Umbilical cord (tissue), 2 donors: ENCODE measurements at places on chromosomes 1 and 21.
A peak's percentile ranks its signal among the peaks of the same experiment; 100 is the strongest.

DNA sequence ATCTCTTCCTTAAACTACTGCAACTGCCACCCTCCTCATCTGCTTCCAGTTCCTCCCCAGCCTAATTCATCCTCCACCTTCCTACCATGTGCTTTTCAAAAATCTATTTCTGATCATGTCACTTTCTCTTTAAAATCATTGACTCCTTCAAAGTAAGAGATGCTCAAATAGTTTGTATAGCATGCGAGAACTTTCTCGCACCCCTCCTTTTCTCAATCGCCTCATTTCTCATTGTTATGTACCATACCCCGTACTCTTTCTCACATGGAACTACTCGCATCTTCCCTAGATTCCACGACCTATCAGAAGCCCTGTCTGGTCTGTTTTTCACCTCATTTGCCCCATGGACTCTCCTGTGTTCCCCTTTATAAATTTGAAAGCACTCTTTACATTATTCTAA lies 238.2 kb downstream of the NRIP1 start:
- no peak for DNase-seq

GRCh38 chr1:174874331-174875053 lies 125.3 kb upstream of the CACYBP start:
- peak; percentile 10 for DNase-seq

DNA sequence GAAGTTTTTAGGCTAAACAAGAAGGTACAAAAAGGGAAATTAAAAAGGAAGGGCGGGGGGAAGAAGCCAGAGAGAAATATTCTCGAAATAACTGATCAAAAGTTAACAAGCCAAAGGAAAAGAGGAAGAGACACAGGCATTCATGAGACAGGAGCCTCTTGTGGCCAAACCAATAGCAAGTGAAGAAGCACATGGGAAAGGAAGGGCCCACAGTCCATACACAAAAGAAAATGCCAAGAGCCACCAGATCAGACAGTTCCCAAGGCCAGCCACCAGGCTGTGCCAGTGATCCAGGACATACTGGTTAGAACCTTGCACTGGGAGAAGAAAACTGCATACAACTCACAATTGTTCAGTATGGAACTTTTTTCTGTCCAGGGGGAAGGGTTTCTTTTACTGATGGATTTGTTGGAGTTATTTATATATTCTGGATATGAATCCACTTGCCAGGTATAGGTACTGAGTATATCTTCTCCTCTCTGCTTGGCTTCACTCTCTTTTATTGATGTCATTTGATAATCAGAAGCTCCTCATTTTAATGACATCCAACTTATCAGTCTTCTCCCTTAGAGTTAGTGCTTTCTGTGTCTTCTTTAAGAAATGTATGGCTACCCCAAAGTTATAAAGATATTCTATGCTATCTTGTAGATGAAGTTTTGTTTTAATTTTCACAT lies 76.8 kb downstream of the CD46 start:
- peak; percentile 84 for DNase-seq

DNA sequence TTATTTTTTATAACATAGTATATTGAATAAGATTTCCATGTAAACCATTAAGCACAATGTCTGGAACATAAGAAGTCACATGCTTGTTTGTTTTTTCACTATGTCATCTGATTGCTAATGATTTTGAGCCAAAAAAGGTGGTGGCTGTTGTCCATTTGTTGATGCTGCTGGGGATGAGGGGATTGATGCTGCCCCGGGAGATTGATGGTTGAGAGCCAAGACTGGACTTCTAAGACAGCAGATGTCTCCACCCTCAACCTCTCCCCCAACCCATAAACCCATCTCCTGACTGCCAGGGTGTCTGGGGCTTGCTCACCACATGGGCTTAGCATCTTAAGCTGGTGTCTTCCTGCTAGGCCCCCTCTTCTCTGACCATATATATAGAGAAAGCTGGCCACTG lies 35.8 kb upstream of the CD34 start:
- DNase-seq: no peak

- no peak for DNase-seq
Measured at GRCh38 chr21:40313260-40313659, 446.0 kb downstream of the PCP4 start.

DNA sequence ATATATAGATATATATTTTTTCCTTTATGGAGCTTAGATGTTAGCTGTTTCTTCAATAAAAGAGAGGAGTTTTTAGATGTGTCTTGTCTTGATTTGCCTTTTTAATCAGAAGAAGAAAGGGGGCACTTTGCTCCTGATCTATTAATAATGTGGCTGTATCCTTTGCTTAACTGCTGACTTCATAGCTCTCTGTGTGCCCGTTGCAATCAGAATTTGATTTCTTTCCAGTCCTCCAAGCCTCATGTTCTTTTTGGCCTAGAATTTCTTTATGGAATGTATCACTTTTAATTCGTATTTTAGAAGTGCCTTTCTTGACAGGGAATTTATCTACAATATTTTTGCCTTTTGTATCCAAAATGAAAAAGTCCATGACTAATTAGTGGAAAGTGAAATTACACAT lies 85.3 kb downstream of the C1orf21 start:
- DNase-seq: no peak

DNA sequence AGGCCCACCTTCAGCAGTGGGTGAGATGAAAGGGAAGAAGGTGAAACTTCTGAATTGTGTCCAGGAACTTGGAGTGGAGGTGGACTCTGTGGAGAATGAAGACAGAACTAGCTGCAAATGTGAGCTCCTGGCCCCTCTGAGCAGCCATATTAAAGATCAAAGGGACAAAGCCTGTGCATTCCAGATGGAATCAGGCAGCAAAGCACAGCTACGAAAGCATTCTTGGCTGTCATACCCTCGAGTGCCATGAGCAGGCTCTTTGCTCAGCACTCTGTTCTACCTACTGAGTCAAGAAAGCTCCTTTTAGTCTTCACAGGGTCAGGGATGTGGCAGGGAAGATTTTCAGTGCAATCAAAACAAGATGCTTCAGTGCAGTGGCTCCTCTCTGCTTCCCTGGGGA lies 86.3 kb upstream of the TSPAN2 start:
- DNase-seq: no peak

- DNase-seq: no peak
Measured at GRCh38 chr1:176773038-176773437, 310.1 kb downstream of the PAPPA2 start.

GRCh38 chr21:36415375-36415774 lies 30.2 kb downstream of the CHAF1B start:
- no peak for DNase-seq
